Osteoblast (primary cell): ENCODE measurements at places on chromosomes 5 and 9. TPM values are rescaled to one million over a fixed set of nuclear protein-coding genes. Genes with fewer than 3 reads are reported as not detected.

DNA sequence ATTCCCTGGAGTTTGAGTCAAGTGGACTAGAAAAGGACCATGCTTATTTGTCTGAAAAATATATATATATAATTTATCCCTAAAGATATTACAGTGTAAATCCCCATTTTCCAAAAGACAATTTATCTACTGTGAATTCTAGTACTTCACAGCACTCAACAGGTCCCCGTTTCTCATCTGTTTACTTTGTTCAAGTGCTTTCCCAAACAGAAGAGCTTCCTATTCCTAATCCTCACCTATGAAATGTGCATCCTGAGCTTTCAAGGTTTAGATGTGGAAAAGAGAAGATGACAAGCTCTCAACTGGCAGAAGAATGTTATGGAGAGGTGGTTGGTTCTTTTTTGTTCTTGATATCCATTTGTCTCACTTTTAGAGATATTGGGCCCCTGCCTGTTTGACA, 401.6 kb upstream of the ZNF608 start:
- DNase-seq: peak; percentile 11

DNA sequence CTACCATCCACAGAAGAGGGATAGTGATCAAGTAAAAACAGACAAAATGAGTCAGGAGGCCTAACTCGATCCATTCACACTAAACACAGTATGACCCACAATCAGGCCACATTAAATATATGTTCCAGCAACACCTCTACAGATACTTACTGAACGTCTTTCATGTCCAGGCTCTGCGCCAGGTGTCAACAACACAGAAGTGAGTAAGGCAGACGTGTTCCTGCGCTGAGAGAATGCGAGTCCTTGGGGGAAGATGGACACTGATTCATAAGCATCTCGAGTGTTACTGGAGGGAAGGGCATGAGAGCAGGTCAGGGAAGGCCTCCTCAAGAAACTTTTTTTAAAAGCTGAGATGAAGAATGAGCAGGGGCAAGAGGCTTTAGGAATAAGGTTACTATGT, 164.3 kb upstream of the CLINT1 start:
- DNase-seq: no peak

DNA sequence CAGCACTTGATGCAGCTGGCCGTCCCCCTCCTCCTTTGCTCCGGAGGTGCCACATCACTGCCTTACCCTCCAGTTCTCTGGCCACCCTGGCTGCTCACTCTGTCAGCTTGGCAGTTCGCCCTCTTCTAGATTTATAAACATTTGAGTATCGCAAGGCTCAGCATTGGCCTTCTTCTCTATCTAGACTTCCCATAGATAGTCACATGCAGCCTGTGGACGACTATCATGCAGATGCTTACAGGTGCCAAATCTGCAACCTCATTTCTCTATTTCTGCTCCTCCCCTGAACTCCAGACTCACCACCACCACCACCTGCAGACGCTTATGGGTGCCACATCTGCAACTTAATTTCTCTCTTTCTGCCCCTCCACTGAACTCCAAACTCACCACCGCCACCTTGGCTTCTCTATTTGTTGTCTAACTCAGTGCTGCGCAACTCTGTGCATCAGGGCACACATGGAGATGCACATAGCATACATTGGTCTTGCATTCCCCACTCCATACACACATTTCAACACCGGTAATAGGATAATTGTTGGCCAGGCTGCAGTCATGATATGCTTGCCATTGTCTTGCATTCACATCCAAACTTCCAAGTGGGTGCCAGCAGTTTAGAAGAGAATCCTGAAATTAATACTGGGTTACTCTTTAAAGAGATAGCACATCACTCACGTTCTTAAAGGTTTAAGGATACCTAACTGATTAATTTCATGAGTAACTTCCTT, 1.9 kb upstream of the DAP start:
- DNase-seq: peak; percentile 47

GRCh38 chr9:4666042-4666699, at the start of gene SPATA6L:
SPATA6L (minus strand) TSS chr9:4666480; CDS start chr9:4666250, 230 bp downstream.
- DNase-seq: peak; percentile 91

The ANKRD18A gene
- under 0.01 TPM in 1 of 2 replicates, not detected in the other for total RNA-seq

- DNase-seq: no peak
Measured at GRCh38 chr9:72589667-72590521, 68.5 kb downstream of the TMC1 start.

GRCh38 chr9:136645903-136646754, 16.6 kb upstream of the EGFL7 start:
- no peak for DNase-seq

The TAF11L2 gene
- not detected in 2 replicates for total RNA-seq

The DIAPH1 gene
- total RNA-seq: 18.5 and 19.2 TPM in 2 replicates

The ADAM19 gene
- 12.1 and 14.5 TPM in 2 replicates for total RNA-seq
